ENCODE measurements at places on chromosomes 7 and 10.

DNA sequence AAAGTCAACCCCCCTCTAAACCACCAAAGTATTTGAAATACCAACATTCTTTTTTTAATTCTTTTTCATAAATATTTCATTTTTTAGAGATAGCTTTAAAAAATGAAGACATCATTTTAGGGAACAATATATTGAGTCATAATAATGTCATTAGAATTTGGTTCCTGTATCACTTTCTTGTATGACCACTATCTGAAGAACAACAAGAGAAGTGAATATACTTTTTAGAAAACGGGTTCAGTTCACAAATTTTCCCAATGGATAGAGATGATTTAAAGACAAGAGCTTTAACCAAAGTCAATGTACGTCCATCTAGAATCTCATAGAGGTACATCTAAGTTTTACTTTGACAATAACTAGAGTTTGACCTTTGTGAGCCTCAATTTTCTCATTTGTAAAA, 48.2 kb downstream of the CUBN start:
- DNase-seq: no peak

- no peak for DNase-seq
Measured at GRCh38 chr7:90387470-90388240, 15.6 kb upstream of the CLDN12 start.

- DNase-seq: no peak
Measured at GRCh38 chr10:131093346-131093745, 218.2 kb downstream of the TCERG1L start.

DNA sequence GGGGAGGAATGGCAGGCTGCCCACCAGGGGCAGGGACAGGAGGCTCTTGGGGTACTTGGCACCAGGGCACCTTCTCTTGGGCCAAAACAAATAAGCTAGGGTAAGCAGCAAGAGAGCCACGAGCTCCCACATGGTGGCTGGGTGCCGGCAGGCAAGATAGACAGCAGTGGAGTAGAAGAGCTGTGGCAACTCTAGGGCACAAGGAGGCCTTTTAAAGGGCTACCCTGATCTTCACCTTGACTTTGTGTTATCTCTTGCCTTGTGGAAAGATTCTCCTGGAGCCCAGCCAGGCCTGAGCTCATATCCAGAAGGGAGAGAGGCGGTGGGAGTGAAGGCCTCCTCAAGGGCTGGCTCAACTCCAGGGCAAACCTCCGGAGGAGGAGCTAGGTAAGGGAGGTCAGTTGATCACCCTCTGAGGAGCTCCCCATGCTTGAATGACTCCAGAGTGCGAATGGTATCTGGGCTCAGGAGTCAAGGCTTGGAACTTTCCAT, at the start of gene CYP17A1:
Gene CYP17A1, minus strand, starts transcription at position 184 of the 492 bp plus-strand sequence. Its CDS starts 52 bp downstream, at position 132.
- DNase-seq: no peak

GRCh38 chr10:38102880-38103279, 8.7 kb downstream of the ZNF37A start:
- no peak for DNase-seq

GRCh38 chr10:98170249-98171117, 36.0 kb downstream of the R3HCC1L start:
- peak; percentile 19 for DNase-seq

- no peak for DNase-seq
Measured at GRCh38 chr10:47046321-47047126, 135.3 kb downstream of the PTPN20 start.

DNA sequence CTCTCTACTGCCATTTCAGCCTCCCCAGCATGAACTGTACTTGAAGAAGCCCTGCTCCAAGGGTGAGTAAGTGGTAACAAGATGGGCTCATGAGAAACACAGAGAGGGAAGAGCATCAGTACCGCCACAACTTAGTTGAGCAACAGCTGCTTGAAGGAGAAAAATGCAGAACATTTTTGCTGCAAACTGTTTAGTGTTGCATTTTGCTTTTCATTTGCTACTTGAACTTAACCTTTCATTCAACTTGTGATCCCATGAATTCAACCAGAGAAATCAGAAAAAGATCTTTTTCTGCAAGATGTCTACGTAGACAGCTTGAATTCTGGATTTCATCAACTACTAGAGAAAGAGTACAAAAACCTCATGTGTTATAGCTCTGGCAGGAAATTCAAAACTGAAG, 40.7 kb downstream of the ANK3 start:
- DNase-seq: no peak

GRCh38 chr7:1811850-1812508, 141.9 kb downstream of the ELFN1 start:
- DNase-seq: no peak

GRCh38 chr10:50528206-50528605, 95.5 kb downstream of the SGMS1 start:
- DNase-seq: no peak

GRCh38 chr7:6234384-6234783, 38.0 kb downstream of the CYTH3 start:
- DNase-seq: no peak

DNA sequence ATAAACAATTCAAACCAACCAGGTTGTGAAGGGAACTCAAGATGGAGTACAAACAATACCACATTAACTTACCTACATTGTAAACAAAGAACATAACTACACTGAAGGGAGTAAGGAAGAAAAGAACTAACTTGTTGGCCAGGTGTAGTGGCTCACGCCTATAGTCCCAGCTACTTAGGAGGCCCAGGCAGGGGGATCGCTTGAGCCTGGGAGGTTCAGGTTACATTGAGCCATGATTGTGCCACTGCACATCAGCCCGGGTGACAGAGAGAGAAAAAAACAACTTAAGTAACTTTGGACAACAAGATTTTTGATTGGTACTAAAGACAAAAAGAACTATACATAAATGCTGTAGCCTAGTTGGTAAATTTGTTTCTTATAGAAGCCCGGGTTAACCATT, 68.8 kb downstream of the TRIL start:
- no peak for DNase-seq

DNA sequence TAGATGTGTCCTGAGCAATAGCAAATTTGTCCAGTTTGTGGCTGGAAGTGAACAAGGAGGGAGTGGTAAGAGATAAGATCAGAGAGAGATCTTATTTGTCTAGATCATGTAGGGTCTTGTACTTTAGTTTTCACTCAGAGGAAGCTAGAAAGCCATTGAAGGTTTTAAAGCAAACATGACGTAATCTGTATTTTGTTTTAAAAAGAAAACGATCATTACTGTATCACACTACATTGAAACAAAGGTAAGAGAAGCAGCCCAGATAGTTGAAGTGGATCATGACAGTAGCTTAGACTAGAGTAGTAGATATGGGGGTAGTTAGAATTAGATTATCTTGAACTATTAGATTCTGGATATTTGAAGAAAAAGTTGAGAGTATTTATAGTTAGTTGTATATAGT, 23.6 kb upstream of the ZNF804B start:
- no peak for DNase-seq
